ENCODE measurements at places on chromosomes 3 and 15. TPM values are rescaled to one million over a fixed set of nuclear protein-coding genes. Genes with fewer than 3 reads are reported as not detected.

DNA sequence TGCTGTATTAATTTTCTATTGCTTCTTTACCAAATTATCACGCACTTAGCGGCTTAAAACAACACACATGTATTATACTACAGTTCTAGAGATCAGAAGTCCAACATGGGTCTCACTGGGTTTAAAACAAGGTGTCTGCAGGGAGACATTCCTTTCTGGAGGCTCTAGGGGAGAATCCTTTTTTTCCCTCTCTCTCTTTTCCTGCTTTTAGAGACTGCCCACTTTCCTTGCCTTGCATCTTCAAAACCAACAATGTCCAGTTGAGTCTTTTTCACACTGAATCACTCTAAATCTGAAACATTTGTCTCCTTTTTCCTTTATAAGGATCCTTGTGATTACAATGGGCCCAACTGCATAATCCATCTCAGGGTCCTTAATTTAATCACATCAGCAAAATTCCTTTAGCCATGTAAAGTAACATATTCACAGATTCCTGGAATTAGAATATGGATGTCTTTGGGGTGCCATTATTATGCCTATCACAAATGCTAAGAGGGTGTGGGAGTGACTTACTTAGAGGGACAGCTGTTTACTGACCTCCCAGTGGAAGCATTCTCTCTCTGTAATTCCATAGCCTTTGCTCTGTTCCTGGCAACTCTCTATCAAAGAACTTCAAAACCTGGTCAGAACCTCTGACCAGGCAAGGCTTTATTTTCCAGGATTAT is 21.8 kb downstream of the CD200 start:
- DNase-seq, result no peak

The CCDC50 gene
- total RNA-seq, result 54.7 TPM

- no peak for DNase-seq
These were observed 45.9 kb upstream of the RASA2 start for GRCh38 chr3:141440942-141441341.

The MKRN2OS gene
- 0.47 TPM for total RNA-seq

DNA sequence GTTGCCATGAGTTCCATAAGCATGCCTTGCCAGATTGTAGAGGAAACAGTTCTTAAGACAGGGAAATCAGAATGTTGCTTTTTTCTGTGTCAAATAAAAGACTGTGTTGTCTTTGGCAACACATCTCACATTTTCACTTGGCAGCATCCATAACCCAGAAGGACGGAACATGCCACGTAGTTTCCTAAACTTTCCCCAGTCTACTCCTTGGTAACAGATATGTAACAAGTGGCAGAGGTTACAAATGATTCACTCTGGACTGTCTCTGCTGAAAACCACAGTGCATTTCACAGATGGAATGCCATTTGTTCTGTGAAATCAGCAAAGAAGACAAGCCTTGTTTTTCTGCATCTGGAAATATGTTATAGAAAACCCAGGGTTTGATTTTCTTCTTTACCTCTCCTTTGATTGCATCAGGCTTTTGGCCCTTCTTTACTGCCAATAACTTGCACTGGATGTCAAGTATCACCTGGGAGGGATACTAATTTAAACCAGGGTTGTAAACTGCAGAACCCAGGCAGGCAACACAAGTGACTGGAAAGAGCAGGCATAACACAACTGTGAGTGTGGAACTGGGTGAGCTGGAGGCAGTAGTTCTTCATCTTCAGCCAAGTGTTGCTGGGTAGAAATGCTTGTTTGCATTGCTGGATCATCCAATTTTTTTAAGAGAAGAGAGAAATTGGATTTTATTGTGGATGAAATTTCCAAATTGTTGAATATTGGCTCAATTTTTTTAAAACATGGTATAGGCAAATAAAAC is 124.4 kb upstream of the FOXB1 start:
- DNase-seq, result no peak

- no peak for DNase-seq
These were observed 28.8 kb upstream of the GYG1 start for GRCh38 chr3:148962513-148962912.

GRCh38 chr3:12768579-12769527 is 9.8 kb upstream of the TMEM40 start:
- peak; percentile 83 for DNase-seq

DNA sequence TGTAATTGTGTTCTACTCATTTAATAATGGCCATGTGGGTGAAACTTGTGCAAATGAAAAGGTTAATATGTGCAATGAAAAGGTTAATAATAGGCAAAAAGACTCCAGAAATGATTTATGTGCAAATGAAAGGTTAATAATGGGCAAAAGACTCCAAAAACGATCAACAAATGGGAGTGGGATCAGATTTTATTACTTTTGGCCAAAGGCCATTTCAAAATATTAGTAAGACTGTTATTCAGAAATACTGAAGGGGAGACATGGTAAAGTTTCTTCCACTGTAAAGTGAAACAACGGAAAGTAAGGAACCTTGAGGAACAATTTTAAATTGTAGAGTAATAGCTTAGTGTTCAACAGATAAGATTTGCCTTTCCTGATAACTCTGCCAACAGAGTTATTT is 40.7 kb downstream of the STARD9 start:
- DNase-seq, result no peak

GRCh38 chr15:53716909-53717876 is 42.3 kb downstream of the WDR72 start:
- no peak for DNase-seq

The DLL4 gene
- total RNA-seq, result 14.2 TPM

The SCG5 gene
- total RNA-seq, result 0.97 TPM

DNA sequence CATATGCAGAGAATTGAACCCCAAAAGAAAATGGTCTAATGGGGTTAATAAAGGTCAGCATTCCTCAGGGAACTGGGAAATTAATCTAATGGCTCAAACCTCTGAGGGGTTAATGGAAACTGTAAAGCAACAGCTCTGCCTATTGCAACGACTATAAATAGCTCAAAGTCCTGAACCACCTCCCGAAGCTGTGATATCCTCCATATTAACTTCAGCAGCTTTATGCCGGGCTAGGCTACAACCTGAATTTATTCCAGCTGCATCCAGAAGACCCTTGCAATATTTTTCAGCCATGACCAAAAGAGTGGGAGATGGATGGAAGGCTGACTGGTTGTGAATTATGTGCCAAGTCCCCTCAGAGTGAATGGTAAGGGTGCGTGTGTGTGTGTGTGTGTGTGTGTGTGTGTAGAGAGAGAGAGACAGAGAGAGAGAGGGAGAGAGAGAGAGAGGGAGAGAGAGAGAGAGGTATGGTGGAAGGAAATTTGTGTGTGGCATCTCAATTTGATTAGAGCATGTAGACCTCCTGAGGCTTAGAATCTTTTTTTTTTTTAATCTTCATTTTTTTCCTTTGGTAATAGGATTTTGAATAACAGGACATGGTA is 109.9 kb downstream of the PDCD6IP start:
- DNase-seq, result no peak

The USP13 gene
- 34.6 TPM for total RNA-seq

The KBTBD8 gene
- total RNA-seq, result 1.9 TPM

The STAC gene
- total RNA-seq, result 28.0 TPM

The IL5RA gene
- total RNA-seq, result 0.46 TPM

The TRPM1 gene
- not detected for total RNA-seq

The MINAR1 gene
- 0.34 TPM for total RNA-seq

The DPPA2 gene
- not detected for total RNA-seq

DNA sequence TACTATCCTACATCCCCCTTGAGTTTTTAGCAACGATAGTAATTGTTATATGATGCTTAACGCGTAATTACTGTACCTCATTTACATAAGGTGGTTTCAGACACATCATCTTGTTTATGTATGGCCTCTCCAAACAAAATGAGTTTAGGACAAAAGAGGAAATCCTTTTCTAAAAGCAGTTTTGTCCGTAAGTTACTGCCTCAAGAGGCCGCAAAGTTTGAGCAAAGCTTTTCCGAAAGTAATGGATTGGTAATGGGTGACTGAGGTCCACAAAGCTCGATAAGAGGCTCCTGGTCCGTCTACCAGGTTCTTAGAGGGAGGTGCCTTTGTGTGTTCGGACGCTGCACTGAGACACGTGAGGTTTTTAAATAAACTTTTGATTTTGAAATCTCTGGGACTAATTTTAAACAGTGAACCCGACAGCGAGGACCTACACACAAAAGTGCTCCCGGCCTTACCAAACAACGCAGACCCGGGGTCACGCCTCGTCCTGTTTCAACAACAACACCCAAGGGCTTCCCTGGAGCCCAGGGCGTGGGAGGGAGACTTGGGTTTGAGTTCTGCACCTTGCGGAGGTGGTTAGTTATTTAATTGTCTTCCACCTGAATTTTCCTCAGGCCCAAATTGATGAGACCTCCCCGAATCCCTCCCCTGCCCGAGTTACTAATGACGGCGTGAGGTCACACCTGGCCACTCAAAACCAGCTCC is 456 bp upstream of the C15orf61 start:
- no peak for DNase-seq

The XRN1 gene
- total RNA-seq, result 34.1 TPM

DNA sequence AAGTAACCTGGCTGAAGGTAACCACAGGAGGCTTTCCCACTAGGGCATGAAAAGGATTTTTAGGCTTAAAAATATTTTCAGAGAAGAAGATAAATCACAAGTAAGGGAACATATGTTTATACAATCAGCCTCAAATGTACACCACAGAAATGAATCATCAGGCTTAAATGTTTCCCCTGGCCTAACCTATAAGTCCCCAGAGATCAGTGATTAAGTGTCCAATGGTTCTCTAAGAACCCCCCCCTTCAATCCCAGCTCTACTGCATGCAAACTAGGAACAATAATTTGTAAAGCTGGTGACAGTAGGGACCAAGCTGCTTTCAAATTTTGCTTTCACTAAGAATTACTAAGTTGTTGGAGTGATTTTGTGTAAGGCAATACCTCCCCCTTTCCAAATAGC is 431.6 kb upstream of the LMCD1 start:
- DNase-seq, result no peak

GRCh38 chr15:72155003-72155621 is 36.9 kb downstream of the SENP8 start:
- DNase-seq, result peak; percentile 34

GRCh38 chr3:33918126-33918756 is 119.8 kb downstream of the PDCD6IP start:
- no peak for DNase-seq

The MKRN3 gene
- not detected for total RNA-seq

Data from upper lobe of left lung (tissue), 6 donors.